ENCODE measurements at places on chromosomes 5 and 9.

- no peak for DNase-seq
Observed at GRCh38 chr5:109907731-109908130, 218.0 kb downstream of the MAN2A1 start.

GRCh38 chr9:133725886-133726285 lies 12.3 kb downstream of the SARDH start:
- no peak for DNase-seq

DNA sequence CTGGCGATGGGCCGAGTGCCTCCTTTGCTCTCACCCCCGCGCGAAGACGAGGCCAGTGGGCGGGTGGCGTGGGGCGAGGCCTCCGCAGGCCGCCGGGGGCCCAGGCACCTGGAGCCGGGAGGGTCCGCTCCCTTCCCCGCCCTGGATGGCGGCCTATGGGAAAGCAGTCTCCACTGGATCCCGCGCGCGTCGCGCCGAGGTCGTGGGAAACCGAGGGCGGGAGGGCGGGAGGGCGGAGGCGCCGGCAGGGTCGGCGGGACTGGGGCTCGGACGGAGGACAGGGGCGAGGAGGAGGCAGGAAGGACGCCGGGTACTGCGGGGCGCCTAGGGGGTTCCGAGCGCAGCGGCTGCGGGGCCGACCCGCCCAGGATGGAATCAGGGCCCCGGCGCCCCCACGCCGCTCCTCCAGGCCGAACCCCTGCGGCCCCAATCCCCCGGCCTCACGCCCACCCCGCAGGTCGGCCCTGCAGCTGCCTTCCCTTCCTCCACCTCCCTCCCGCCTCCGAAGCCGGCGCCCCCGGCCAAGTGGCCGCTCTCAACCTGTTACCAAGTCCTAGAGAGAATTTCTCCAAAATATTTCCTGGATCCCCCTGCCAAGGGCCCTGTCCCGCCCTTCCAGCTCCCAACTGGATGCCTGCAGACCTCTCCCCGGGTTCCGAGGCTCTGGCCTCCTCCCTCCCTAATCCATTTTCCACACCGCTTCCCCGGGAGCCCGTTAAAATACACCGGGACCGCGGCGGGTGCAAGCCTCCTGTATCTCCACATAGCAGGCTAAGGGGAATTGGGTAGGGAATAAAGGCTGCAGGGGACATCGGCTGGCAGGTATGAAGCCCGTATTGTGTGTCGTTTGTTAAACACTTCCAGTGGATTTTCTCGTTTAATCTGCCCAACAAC lies 146.3 kb downstream of the ERCC6L2 start:
- DNase-seq: no peak

GRCh38 chr9:113359385-113359784 lies 10.0 kb downstream of the BSPRY start:
- DNase-seq: no peak

DNA sequence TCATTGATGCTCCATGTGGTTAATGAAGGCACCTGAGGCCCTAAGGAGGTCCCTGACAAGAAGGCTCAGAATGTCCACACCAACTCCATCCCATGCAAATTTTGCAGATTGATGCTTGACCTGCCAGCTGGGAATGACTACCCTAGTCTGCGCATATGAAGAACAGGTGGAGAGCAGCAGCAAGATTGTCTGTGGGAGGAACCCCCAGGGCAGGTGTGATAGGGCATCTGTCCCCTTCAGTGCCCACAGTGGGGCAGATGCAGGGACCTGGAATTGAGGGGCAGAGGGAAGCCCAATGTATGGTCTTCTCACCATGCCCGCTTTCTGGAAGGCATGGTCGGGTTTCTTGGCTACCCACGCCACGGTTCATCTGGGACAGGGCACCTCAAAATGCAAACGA lies 79.6 kb downstream of the MACROH2A1 start:
- no peak for DNase-seq

- DNase-seq: no peak
Observed at GRCh38 chr9:98207606-98208005, 15.2 kb upstream of the CORO2A start.

DNA sequence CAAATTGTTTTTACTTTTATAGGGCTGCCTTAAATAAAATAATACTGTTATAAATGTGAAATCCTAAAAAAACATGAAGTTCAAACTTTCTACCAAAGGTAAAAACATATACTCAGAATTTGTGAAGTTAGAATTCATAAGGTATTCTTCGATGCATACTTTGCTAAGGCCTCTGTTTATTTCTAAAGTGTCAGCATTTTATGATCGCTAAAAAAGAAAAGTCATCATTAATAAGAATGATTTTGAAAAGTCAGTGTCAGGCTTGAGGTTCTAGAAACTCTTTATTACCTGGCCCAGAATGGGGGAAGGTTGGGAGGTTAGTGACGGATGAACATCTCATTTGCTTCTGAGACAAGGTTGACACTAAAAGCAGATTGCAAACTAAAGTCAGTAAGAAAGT lies 26.2 kb upstream of the NADK2 start:
- no peak for DNase-seq

All from hematopoietic multipotent progenitor cell treated with erythropoietin and hydrocortisone succinate and interleukin-3 and kit ligand, for 8 days (in vitro differentiated cells).